ENCODE measurements at places on chromosomes 7 and 10.

DNA sequence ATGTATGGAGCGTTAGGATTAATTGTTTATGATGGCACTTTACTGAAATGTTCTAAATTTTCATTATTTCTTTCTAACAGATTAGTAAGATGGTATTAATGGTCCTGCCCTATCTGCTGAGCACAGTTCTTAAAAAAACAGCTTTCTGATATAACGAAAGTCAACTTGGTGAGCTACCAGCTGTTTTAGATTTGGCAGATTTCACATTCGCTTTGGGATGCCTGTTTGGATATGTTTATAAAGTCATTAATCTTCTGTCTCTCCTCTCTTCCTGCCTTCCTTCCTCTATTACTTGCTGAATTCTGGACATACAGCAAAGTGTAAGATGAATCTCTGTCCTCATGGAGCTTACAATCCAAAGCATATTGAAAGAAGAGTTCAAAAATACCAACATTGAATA, 396.8 kb upstream of the LRGUK start:
- no peak for DNase-seq

DNA sequence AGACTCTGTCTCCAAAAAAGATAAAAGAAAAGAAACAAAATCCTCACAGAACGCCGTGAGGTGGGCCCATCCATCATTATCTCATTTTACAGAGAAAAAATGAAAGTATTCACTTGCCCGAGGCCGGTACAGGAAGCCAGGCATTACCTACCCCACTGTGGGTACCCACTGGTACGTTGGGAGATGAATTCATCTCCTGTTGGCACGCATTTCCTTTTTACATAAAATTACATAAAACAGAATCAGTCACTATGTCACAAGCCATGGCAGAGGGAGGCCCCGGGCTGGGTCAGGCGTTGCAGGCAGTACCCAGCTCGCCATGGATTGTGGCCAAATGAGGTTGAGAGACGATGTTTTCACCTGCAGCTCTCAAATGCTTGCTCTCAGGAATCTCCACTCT, 38.6 kb upstream of the TNRC18 start:
- no peak for DNase-seq

GRCh38 chr10:44395902-44396670, 11.2 kb upstream of the CXCL12 start:
- no peak for DNase-seq

DNA sequence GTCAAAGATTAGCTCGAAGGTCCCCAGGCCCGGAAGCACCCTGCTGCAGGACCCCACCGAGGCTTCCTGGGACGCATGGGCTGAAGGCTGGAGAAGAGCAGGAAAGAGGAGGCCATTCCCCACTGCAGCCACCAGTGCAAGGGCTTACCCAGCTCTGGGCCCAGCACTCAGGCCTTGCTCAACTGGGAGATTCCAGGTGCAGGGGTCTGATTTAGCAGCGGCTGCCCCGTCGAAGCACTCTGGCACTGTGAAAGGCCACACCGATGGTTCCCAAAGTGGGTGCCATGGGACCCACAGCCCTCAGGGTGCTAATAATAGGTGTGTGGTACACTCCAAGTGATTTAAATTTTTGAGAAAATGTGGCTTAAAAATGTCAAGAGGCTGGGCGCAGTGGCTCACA, 130.9 kb downstream of the OAT start:
- no peak for DNase-seq

DNA sequence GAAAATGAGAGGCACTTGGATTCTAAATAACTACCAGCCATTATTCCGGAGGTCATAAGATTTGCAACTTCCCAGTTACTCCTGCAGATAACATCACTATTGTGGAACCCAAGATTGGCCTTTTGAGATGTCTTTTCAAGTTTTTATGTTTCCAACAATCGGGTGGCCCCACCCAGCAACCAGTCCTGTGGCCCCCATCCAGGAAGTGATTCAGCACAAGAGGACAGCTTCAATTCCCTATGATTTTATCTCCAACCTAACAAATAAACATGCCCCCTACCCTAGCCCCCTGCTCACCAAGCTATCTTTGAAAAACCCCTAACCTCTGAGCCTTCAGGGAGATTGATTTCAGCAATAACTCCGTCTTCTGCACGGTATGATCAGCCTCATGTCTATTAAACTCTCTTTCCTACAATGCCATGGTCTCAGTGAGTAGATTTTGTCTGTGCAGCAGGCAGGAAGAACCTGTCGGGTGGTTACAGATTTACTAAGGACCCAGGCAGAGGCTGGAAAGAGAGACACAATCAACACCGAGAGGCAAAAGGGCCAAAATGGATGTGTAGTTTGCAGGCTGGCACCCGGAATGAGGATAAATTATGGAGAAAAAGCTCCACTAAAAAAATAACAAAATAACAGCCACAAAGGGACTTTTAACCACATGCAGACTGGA, 83.9 kb upstream of the UNC5B start:
- DNase-seq = no peak

DNA sequence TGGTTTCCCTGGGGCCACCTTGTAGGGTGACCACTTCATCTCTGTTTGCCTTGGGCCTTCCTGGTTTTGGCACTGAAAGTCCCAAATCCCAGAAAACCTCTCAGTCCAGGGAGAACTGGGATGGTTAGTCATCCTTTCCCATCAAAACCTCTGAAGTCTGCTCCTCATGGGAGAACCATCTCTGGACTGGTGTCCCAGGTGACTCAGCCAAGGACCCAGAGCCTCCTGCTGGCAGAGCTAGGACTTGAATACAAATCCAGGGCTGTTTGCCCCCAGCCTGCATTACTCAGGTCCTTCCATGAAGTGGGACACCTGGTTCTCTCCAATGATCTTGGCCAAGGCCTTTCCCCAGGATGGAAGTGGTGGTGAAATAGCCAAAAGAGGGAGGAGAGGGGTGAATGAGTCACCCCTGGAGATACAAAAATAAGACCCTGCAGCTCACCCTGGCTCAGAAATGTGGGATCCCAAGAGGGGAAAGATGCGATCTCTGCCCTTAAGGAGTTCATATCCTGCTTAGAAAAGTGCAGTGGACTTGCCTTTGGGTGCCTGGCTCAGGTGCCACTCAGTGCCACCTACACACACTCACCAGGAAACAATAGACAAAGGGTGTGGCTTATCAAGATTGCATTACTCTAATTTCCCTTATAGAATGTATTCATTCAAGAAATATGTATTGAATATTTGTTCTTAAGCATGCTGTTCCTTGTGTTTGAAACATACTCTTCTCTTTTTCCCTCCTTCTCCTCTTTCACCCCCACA, 22.0 kb downstream of the ADRA2A start:
- no peak for DNase-seq

- DNase-seq = peak; percentile 55
Observed at GRCh38 chr7:27910326-27910725, 170.4 kb downstream of the TAX1BP1 start.

- no peak for DNase-seq
Observed at GRCh38 chr10:59623133-59624121, 86.2 kb downstream of the SLC16A9 start.

- DNase-seq = no peak
Observed at GRCh38 chr7:128005117-128005516, 26.1 kb downstream of the LRRC4 start.

DNA sequence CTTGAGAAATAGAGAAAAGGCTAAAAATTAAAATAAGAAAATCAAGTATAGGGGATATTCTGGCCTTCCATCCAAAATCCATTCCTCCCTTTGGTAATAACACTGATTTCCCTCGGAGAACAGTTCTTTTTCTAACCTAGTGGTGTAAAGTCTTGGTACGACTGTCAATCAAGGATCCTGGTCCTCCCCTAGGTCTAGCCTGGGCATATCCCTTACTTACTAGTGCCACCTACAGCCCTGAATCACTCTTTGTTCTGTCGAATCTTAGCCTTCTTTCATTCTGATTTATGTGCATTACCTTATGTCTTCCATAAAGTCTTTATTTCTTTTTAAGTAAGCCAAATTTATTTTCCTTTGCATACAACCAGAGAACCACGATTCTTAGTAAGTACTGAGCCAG, 298.7 kb upstream of the LRRTM3 start:
- DNase-seq = no peak

GRCh38 chr10:11832042-11832441, 8.9 kb downstream of the PROSER2 start:
- DNase-seq = no peak

- DNase-seq = no peak
Observed at GRCh38 chr10:43938810-43939209, 290.1 kb upstream of the ZNF32 start.

DNA sequence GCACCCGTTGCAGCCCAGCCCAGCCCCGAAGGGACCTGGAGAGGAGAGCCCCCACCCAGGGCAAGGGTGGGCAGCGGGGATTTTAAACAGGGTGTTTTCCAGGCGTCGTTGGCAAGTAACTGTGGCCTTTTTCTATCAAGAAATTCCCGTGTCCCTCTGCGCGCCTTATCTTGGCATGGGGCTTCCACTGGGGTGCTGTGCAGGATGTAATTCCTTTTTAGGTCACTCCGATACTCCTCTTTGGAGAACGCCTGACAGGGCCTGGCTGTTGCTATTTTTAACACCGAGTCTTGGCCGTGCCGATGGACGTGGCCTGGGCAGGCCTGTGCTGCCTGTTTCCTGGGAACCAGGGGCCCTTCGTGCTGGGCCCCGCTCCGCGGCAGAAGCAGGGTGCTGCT, 93.8 kb downstream of the INPP5A start:
- no peak for DNase-seq

DNA sequence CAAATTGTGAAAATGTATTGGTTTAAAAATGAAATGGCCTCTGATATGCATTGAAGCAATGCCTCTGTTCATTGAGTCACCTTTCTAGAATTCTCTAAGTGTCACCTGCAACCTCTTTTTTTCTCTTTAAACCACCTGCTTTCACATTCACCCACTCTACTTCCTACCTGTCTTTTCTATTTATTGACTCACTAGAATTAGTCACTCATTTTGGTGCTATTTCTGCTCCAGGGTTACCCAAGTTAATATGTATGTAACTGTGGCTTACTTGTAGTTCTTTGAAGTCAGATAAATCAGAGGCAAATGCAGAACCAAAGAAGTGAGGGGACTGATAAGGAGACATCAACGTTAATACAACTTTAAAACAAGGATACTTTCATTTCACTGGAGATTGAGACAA, 674.7 kb downstream of the CCSER2 start:
- no peak for DNase-seq

- no peak for DNase-seq
Observed at GRCh38 chr10:93299195-93299594, 182.9 kb downstream of the MYOF start.

DNA sequence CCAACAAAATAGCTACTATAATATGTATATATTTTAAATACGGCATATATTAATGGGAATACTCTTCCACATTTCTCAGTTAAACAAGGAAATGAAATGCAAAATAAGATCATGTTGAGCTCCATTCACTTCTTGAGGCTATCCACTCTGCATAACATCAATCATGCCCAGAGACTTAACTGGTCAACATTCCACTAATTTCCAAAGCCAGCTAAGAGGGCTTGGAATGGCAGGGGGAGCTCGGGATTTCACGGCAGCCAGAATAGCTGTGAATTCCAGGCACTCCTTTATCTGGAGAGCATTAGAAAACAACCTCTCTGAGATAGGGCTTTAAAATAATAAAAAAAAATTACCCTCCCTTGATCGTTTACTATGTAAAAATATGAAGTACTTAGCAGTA, 194.9 kb upstream of the CDCA7L start:
- no peak for DNase-seq

GRCh38 chr7:44893710-44894234, 8.4 kb upstream of the PURB start:
- DNase-seq = no peak

DNA sequence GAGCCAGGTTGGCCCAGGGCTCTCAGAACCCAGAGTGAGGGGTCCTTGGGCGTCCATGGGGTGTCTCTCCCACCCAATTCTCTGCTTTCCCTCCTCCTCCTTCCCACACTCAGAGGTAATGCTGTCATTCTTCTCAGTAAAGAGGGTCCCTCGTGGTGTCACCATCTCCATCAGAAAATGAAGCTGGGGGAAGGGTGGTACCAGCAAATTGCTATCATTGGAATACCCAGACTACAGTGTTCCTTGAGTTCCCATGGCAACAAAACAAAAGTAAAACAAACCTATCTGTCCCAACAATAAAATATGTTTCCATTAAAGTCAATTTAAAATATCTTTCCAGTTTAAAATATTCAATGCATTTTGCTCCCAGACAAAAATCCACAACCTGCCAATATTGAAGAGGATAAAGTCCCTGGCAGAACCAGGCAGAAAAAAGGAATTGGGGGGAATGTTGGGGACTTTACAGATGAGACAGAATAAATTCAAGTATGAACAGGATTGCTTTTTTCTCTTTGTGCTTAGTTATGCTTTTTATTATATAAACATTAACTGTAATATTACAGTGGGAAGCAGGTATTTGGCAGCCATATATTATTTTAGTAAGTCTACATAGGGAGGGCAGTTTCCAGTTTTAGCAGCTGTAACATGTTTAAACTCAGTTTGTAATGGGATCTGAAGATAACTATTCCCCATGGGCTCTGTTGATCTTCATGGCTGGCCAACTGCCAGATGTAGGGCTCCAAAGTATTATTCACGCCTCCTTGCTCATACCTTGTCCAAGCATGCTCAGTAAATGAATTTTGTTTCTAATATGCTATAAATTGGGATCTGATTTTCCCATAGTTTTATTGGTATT, 182.1 kb downstream of the ARID5B start:
- DNase-seq = no peak

DNA sequence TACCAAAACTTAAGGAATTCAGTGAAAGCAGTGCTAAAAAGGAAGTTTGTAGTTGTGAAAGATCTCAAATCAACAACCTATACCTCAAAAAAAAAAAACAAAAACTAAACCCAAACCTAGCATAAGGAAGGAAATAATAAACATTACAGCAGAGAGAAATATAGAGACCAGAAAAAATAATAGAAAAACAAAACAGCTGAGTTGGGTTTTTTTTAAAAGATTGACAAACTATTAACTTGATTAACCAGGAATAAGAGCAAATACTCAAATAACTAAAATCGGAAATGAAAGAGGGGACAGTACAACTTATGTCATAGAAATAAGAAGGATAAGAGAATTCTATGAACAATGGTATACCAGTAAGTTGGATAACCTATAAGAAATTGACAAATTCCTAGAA, 6.7 kb downstream of the ECD start:
- DNase-seq = no peak

DNA sequence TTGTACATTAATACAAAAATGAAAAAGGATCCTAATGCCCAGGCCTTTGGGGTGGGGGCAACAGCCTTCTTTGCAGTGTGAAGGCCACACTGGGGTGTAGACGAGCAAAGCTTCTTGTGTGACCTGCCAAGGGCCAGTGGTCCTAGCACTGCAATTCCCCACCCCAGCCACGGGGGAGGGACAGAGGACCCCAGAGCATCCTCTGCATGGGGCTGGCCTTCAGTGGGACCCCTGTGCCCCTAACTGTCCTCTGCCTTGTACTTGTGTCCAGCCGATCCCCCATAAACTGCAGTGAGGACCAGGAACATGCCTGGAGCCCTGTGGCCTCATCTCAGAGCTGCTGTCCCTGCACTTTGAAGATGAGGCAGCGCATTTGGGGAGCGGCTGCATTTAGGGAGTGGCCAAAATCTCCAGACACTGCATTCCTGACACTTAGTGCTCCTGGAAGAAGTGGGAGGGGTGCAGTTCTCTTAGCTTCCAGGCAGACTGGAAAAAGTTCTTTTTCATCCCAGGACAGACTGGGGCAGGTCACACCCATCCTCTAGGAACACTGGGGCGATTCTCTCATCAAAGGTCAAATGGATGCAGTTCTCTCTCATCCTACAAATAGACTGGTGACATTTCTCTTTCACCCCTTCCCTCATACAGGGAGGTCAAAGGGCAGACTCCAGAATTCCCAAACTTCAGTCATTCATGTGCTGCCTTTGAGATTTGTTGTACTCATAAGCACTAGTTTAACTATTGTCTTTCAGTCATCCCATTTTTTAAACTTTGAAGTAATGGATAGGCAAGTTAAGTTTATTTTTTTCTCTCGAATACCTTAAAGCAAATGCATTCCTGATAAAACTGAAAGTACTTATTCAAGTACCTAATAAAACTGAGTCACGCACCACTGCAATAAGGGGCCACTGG, 922 bp upstream of the MYO1G start:
- no peak for DNase-seq
